ENCODE measurements at places on chromosomes 7 and 10.
A peak's percentile ranks its signal among the peaks of the same experiment; 100 is the strongest.

GRCh38 chr10:78765726-78766335 is 302.9 kb upstream of the ZMIZ1 start:
- DNase-seq: no peak

DNA sequence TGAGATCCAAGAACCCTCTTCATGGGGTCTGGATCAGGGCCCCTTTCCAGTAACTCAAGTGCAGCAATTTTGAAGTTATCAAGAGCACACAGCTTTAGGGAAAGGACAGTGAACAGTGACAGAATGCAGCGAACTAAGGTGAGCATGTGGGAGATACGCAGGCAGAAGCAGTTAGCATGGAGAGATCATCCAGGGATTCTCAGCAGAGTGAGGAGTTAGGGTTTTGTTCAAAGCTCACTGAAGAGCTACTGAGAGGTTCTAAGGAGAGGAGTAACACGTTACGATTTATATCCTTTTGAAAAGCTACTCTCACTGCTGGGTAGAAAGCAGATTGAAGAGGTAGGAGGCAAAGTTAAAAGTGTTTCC is 83.6 kb upstream of the MPP7 start:
- DNase-seq: no peak

DNA sequence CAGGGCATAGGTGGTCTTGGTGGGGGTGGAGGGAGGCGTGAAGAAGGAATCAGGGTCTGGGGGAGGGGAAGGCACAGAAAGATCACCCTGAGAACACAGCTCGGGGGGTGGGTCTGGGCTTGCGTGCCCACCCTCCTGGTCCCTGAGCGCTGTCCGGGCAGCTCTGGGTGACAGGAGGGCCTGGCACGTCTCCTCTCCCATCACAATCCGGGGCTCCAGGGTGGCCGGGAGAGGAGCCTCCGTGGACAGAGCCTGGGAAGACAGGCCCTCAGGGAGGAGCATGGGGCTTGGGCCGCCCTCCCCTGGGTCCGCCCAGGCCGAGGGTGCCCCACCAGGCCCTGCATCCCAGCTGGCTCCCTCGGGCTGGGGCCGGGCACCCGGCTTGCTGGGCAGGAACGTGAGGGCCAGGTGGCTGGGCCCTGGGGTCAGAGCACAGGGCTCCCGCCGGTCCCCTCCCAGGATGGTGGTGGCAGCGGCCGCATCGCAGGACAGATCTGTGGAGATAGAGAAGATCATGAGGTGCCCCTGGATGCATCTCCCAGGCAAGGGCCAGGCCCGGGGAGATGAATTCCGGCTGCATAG is 3.1 kb downstream of the NACAD start:
- DNase-seq: no peak

GRCh38 chr10:100327007-100327717 is 2.9 kb downstream of the PKD2L1 start:
- peak; percentile 81 for DNase-seq

- no peak for DNase-seq
These were observed 36.8 kb downstream of the SLC29A3 start for GRCh38 chr10:71355886-71356285.

DNA sequence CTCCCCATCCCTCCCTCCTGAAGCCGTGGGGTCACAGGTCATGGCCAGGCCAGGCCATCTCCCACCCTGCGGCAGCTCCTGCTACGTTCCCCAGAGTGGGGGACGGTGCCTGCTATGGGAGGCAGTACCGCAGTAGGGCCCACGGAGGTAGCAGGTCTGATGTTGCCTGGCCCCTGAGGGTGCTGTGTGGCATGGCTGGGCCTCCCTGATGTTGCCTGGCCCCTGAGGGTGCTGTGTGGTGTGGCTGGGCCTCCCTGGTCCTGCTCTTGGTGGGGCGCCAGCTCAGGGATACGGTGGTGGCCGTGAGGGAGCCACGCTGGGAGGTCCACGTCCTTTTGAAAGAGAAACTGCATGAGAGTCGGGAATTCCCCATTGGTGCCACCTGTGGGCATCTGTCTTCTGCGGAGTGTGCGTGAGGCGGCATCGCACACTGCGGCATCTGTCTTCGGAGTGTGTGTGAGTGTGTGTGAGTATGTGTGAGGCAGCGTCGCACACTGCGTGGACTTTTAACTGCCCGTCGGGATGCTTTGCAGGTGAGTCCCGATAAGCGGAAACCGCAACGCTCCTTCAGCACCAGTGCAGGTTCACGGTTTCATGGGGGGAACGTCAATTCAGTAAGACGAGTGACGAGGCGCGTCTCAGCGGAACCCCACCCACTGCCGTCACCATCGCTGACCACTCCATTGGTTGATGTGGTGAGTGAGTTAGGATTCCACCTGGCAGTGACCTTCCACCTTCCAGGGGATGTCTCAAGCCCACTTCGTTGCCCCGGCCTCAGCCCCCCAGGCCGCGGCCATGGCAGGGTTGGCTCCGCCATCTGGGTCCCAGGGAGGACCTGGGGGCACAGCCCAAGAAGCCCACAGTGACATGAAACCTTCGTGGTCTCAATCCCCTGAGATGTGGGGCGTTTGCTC is 51.2 kb upstream of the CFAP46 start:
- DNase-seq: no peak

GRCh38 chr10:96860631-96861277 is 28.7 kb downstream of the LCOR start:
- no peak for DNase-seq

DNA sequence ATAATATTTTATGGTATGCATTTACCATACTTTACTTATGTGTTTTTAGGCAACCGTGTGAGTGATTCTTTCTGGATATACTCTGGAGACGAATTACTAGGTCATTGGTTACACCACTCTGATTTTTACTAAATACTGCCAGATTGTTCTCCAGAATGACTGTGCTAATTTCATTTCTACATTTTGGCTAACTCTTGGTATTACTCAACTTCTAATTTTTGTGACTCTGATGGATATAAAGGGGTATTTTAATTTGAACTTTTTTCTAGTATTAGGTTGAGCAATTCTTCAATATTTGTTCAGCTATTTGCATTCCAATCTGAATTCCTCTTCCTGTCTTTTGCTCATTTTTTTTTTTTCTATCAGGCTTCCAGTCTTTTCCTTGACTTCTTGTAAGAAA is 223.6 kb downstream of the MDFIC start:
- no peak for DNase-seq

DNA sequence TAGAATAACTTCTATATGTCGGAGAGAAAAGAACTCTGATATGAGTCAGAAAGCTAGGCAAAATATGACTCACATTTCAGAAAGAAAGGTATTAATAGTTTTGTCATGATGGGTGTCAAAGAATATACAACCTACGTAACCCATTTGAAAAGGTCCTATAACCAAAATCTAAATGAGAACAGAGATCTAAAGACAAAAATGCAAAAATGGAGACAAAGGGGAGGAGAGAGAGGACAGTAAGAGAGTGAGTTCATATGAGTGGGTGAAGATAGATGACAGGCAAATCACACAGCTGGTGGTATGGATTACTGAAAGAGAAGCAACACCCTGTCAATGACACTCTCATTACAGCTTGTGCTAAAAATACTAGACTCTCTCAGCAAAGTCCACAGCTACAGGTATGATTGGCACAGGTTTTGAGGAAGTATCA is 25.6 kb downstream of the ANKMY2 start:
- peak; percentile 52 for DNase-seq

DNA sequence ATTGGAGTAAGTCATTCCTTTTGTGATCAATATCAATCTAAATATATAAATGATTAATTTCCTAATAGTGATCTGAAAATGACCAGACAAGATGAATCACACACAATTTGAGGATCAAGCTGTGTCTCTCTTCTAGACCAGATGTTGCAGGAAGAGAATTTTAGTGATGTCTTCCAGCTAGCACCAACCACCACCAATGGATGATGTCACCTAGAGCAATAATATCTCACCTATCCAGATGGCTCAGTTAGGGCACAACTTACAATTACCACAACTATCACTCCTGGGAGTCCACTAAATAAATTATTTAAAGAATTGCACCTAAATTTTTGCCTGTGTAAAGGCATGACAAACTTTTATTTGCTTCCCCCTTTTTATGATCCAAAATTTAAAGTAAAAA is 25.2 kb downstream of the RELN start:
- no peak for DNase-seq

GRCh38 chr7:128731184-128731583 is 8.0 kb upstream of the CALU start:
- DNase-seq: no peak

- no peak for DNase-seq
These were observed 92.1 kb downstream of the ZNF277 start for GRCh38 chr7:112298543-112299100.

GRCh38 chr7:7757576-7757975 is 39.2 kb upstream of the RPA3 start:
- no peak for DNase-seq

DNA sequence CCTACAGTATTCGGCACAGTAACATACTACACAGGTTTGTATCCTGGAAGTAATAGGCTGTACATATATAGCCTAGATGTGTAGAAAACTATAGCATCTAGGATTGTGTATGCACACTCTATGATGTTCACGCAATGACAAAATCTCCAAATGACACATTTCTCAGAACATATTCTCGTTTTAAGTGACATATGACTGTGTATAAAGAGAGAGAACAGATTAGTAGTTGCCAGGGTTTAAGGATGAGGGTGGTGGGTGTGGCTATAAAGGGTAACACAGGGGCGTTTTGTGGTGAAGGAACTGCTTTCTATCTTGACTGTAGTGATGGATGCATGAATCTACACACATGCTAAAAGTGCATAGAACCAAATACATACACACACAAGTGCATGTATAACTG is 101.2 kb downstream of the ARL4A start:
- no peak for DNase-seq

- DNase-seq: no peak
These were observed 293.5 kb upstream of the AKR1E2 start for GRCh38 chr10:4532467-4532866.

- no peak for DNase-seq
These were observed 76.5 kb upstream of the ITPRID1 start for GRCh38 chr7:31437250-31437865.

- no peak for DNase-seq
These were observed 5.3 kb upstream of the TMEM139 start for GRCh38 chr7:143279186-143280098.

- no peak for DNase-seq
These were observed 26.0 kb downstream of the RBM17 start for GRCh38 chr10:6114805-6115341.

DNA sequence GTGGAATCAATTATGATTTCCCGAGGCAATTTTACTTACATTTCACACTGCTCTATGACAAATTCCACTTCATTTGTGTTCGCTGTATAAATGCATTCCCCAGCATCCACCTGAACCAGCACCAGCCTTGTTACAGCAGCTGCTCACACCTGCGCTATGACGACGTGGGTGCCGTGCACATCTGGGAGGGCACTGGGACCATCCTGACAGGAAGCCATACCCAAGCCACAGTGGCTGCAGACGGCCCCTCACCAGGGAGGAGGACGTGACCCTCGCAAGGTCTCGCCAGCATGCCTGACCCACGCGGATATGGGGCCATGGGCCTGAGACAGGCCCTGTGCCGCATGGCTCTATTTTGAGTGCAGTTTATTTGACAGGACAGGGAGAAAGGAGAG is 201.3 kb downstream of the MAD1L1 start:
- DNase-seq: no peak

- DNase-seq: peak; percentile 41
These were observed 687 bp downstream of the EPDR1 start for GRCh38 chr7:37920849-37921805.

GRCh38 chr10:84706875-84707274 is 378.5 kb downstream of the CCSER2 start:
- DNase-seq: no peak

DNA sequence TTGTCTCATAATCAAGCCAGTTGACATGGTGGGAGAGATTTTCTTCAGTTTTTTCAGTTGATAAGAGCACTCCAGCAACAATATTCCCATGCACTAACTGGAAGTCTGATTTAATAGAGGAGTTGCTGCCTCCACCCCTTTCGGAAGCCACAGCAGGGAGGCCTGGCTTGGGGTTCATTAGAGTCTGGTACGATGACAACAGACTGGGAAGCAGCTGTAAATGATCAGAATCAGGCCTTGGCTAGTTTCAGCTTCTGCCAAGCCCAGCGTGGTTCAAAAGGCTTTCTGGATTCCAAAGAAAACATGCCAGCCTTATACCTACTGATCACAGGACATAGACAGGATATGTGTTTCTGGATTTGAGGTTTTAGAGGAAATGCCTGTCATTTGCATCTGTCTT is 274.0 kb downstream of the CSTF2T start:
- DNase-seq: no peak

- DNase-seq: no peak
These were observed 173.9 kb downstream of the PPP1R17 start for GRCh38 chr7:31860925-31861324.

GRCh38 chr10:122243550-122243949 is 27.5 kb upstream of the BTBD16 start:
- DNase-seq: no peak

GRCh38 chr10:125038637-125039036 is 96.7 kb downstream of the ZRANB1 start:
- no peak for DNase-seq

- DNase-seq: peak; percentile 44
These were observed 657 bp downstream of the ECHDC3 start for GRCh38 chr10:11742779-11743298.

GRCh38 chr7:37198906-37199485 is 249.7 kb downstream of the ELMO1 start:
- peak; percentile 67 for DNase-seq

DNA sequence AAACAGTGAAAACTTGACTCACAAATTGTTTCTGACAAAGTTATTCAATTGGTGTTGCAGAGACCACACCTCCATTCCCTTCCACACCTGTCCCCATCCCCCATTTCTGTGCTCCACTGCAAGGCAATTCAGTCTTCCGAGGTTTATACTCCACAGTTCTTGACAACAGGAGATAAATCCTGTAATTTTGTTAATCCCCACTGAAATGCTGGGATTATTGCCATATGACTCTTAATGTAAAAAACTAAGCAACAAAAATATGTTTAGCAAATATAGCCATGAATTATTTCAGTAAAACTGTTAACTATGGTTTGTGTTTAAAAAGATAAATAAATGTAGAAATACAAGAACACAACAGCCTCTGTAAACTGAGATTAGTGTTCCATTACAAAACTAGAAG is 170.1 kb upstream of the SEMA3D start:
- DNase-seq: no peak

- DNase-seq: no peak
These were observed 789.9 kb upstream of the IGFBP3 start for GRCh38 chr7:46710927-46711326.

DNA sequence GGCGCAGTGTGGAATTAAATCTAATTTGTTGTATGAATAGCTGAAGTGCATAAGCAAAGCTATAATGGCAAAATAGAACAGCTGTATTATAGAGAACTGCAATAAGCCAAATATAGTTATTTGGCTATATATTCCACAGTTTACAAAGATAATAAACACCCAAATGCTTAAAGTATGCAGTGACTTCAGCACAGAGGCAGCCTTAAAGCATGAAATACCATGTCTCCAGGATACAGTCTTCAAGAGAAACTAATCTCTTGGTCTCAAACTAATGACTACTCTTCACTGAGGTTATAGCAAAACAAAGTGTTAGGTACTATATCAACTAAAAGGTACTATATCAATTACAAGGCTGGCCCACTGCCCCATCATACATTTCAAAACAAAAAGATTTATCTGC is 48.0 kb downstream of the NT5C2 start:
- no peak for DNase-seq

- DNase-seq: peak; percentile 87
These were observed 107.0 kb upstream of the INSIG1 start for GRCh38 chr7:155190688-155191087.

All from GM13976 (cell line).